Testis (tissue), 5 donors: ENCODE measurements at places on chromosomes 7 and 10. TPM values are rescaled to one million over a fixed set of nuclear protein-coding genes. Genes with fewer than 3 reads are reported as not detected.

- DNase-seq = no peak
Measured at GRCh38 chr10:131448171-131448570, 136.7 kb upstream of the TCERG1L start.

The TACC2 gene
- polyA plus RNA-seq = 18.0 TPM

- DNase-seq = no peak
Measured at GRCh38 chr10:43105956-43106229, 29.0 kb downstream of the RET start.

- DNase-seq = no peak
Measured at GRCh38 chr10:1674501-1674900, 62.8 kb downstream of the ADARB2 start.

- DNase-seq = no peak
Measured at GRCh38 chr7:4268040-4268965, 413.8 kb upstream of the FOXK1 start.

GRCh38 chr10:122341141-122341810 lies 33.2 kb upstream of the PLEKHA1 start:
- DNase-seq = no peak

DNA sequence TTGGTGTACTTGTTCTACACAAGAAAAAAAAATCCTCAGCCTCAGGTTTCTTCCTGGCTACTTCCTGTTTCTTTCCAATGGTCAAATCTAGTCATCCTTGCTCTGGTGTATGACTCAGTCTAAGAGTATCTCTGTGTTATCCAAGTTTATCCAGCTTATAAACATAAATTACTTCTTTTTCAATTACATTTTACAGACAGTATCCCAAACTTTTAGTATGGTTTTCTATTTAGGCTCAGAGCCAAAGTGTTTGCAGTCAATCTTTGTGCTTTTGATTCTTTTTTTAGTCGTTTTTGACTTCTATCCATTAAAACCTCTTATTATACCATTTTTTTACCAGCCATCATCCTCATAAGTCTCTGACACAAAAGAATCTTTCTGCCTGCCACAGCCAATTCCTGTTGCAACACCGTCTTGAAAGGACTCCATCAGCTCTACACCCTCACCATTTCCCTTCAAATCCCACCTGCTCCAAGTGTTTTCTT lies 294.6 kb downstream of the PTEN start:
- DNase-seq = no peak

GRCh38 chr10:7866176-7866575 lies 47.9 kb downstream of the TAF3 start:
- DNase-seq = no peak
